Memory B cell (primary cell): ENCODE measurements at places on chromosomes 7 and 10.

GRCh38 chr7:32163141-32163806 lies 93.1 kb upstream of the PDE1C start:
- H3K4me1 ChIP-seq, result no peaks in the 10 kb centered on the region
- no peak overlapping the region for H3K27ac ChIP-seq
- H3K4me3 ChIP-seq, result no peak overlapping the region
- H3K36me3 ChIP-seq, result no peaks in the 10 kb centered on the region

DNA sequence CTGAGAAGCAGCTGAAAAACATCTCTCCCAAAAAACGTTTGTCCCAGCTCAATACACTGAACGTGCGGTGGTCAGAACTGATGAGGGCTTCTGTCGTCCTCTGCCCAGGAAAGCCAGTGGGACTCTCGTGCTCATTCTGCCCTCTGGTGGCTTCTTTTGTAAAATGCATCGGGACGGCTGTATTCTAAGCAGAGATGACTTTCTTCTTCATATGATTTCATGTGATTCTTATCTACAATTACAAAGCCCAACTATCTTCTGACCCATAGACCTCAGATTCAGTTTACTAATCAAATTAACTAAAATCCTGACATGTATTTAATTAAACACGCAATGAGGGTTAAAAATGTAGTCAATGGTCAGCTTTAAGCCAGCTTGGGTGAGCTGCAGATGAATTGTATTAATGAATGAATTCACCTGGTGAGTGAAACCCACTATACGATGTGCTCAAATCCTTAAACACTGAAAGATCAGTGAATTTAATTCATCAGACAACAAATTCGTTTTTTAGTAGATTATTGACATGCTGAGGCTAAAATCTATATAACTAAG lies 117.6 kb upstream of the FAM204A start:
- DNase-seq, result peak; percentile 25
- no peak overlapping the region for H3K27ac ChIP-seq
- H3K36me3 ChIP-seq, result no peaks in the 10 kb centered on the region
- H3K4me1 ChIP-seq, result peaks cover 4% of the 10 kb centered on the region
- peaks cover 18% of the 10 kb centered on the region for H3K27me3 ChIP-seq

- no peaks in the 10 kb centered on the region for H3K4me1 ChIP-seq
- H3K27me3 ChIP-seq, result peaks cover 7% of the 10 kb centered on the region
- no peak overlapping the region for H3K27ac ChIP-seq
These were observed 114.5 kb upstream of the CAV2 start for GRCh38 chr7:116384936-116385635.

DNA sequence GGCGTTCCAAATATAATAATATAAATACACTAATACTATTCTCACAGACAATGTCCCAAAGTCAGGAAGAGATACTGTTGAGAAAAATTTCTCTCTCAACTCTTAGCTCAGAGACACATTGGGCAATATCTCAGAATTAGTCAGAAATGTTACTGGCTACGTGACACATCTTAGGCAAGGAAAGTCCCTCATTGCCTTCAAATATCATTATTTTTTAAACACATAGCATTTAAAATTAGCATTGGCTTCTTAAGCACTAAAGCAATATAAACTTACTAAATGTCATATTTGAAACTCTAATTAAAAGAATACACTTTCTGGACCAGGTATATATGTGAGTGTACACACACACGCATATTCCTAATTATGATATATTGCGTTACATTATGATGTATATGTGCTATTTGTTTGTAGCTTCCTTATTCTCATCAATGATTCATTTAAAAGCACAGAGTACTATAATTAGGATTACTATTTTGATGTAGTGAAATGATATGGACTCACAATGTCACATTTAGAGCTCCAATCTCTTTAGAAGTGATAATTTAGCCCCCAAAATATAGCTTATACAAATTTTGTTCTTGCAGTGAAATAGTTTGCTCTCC lies 255.8 kb downstream of the TWIST1 start:
- H3K27me3 ChIP-seq, result no peaks in the 10 kb centered on the region
- H3K4me1 ChIP-seq, result no peaks in the 10 kb centered on the region
- DNase-seq, result no peak
- H3K27ac ChIP-seq, result no peak overlapping the region

DNA sequence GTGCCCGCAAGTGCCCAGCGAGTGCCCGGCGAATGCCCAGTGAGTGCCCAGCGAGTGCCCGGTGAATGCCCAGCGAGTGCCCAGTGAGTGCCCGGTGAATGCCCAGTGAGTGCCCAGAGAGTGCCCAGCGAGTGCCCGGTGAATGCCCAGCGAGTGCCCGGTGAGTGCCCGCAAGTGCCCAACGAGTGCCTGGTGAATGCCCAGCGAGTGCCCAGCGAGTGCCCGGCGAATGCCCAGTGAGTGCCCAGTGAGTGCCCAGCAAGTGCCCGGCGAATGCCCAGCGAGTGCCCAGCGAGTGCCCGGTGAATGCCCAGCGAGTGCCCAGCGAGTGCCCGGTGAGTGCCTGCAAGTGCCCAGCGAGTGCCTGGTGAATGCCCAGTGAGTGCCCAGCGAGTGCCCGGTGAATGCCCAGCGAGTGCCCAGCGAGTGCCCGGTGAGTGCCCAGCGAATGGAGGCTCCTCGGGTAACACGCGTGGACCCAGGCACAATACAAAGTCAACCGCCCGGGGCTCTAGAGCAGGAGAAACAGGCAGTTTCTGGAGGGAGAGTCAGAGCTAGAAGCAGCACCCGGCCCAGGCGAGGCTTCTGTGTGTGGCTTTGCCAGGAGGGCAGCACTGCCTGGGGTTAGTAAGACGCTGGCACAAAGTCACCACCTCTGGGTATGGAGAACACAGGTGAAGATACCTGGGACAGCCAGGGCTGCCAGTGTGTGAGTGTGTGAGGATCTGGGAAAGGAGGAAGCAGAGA lies 38.2 kb upstream of the CFAP46 start:
- no peak overlapping the region for H3K4me3 ChIP-seq
- H3K4me1 ChIP-seq, result no peaks in the 10 kb centered on the region
- H3K27me3 ChIP-seq, result peaks cover 10% of the 10 kb centered on the region
- no peaks in the 10 kb centered on the region for H3K36me3 ChIP-seq
- DNase-seq, result no peak

DNA sequence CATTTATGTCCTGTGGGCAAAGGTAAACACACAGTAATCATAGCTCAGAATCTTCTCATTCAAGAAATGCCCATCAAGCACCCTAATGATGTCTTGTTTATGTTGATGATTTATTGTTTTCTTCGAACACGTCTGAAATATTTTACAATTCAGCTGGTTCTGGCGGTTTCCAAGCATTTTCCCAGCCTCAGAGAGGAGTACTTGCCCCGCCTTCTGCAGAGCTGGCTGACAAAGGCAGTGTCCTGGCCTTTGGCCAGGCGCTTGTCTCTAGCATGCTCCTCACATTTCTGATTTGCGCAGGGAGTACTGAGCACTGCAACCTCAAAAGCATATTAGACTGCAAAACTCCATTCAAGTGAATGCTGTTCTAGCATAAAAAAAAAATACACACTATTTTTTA lies 314.2 kb upstream of the GNAI1 start:
- H3K4me1 ChIP-seq, result no peaks in the 10 kb centered on the region
- H3K27ac ChIP-seq, result no peak overlapping the region
- DNase-seq, result no peak
- H3K27me3 ChIP-seq, result no peaks in the 10 kb centered on the region

- no peak for DNase-seq
- no peaks in the 10 kb centered on the region for H3K36me3 ChIP-seq
- no peaks in the 10 kb centered on the region for H3K4me1 ChIP-seq
- H3K27me3 ChIP-seq, result no peaks in the 10 kb centered on the region
These were observed 165.6 kb downstream of the HGF start for GRCh38 chr7:81604075-81604807.

DNA sequence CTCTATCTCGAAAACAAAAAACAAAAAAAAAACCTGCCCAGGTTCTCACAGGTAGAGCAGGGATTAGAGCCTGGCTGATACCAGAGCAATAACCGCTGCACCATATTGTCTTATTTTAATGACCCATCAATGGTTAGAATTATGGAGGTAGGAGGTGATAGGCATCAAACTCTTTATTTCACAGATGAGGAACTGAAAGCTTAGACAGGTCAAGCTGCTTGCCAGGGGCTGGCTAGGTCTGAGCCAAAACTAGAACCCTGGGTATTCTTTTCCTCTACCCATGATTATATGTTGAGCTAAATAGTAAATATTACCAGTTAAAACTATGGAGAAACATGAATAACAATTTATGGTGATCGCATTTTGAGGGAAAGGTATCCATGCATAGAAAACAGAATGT lies 2.0 kb upstream of the PPP1R3C start:
- H3K4me3 ChIP-seq, result no peak overlapping the region
- H3K27ac ChIP-seq, result no peak overlapping the region
- DNase-seq, result no peak
- H3K27me3 ChIP-seq, result peaks cover 10% of the 10 kb centered on the region

GRCh38 chr7:155893176-155893575 lies 80.9 kb upstream of the SHH start:
- peaks cover 9% of the 10 kb centered on the region for H3K27me3 ChIP-seq
- DNase-seq, result no peak
- H3K27ac ChIP-seq, result no peak overlapping the region
- H3K4me3 ChIP-seq, result no peak overlapping the region
- H3K36me3 ChIP-seq, result no peaks in the 10 kb centered on the region

GRCh38 chr7:8092140-8092539 lies 123.5 kb downstream of the GLCCI1 start:
- DNase-seq, result no peak
- H3K4me1 ChIP-seq, result peaks cover 5% of the 10 kb centered on the region
- peaks cover 20% of the 10 kb centered on the region for H3K36me3 ChIP-seq
- H3K27ac ChIP-seq, result no peak overlapping the region
- H3K27me3 ChIP-seq, result no peaks in the 10 kb centered on the region

DNA sequence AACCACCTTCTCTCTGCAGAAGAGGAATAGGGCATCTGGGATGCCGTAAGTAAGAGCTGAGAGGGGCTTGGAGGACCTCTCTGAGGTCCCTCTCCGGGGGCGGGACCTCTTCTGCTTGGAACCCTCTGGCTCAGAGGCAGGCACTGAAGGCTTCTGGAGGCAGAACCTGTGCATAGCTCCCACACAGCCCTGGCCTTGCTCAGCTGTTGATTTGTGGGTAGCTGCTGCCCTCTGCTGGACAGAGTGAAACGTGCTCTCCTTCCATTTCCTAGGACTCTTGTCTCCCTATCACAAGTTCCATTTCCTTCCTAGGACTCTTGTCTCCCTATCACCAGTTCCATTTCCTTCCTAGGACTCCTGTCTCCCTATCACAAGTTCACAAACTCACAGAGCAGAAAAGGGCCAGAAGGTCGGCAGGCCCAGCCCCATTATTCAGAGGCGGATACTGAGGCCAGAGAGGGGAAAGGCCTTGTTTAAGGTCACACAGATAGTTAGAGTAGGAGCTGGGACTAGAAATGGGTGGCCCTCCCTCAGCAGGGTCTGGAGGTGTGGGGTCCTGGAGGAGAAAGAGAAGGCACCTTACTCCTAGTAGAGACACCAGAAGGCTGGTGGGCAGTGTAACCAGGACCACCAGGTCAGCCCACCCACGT lies 30.3 kb upstream of the GARS1 start:
- H3K4me1 ChIP-seq, result peaks cover 4% of the 10 kb centered on the region
- H3K36me3 ChIP-seq, result peaks cover 20% of the 10 kb centered on the region
- no peaks in the 10 kb centered on the region for H3K27me3 ChIP-seq
- peak; percentile 76 for DNase-seq
- H3K27ac ChIP-seq, result no peak overlapping the region

DNA sequence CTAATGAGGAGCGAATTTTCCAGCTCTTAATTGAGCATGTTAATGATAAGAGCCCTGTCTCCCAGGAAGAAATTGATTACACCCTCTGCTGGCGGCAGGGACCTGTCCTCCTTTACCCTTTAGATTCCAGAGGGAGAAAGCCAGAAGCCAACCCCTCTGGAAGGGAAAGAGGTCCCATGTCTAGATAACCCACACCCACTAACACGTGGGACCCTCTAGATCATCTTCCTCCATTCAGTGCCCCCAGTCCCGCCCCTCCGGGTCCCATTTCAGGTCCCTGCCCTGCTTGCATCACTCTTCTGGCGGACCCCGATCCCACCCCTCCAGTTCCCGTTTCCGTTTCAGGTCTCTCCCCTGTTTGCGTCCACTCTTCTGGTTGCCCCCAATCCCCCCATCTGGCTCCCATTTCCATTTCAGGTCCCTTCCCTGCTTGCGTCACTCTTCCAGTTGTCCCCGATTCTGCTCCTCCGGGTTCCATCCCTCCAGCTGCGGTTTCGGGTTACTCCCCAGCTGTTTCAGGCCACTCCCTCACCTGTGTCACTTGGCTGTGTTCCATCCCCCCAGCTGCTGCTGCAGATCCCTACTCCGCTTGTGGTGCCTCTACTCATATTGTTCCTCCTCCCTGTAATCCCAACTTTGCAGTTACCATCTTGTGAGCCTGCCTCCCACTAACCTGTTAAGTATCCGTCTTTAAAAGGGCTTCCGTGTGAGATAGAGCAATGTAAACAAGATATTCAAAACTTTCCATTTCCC lies 202.4 kb downstream of the SH2D4B start:
- no peaks in the 10 kb centered on the region for H3K36me3 ChIP-seq
- no peak overlapping the region for H3K4me3 ChIP-seq
- no peaks in the 10 kb centered on the region for H3K4me1 ChIP-seq
- no peak for DNase-seq

- no peaks in the 10 kb centered on the region for H3K4me1 ChIP-seq
- H3K27me3 ChIP-seq, result peaks cover 6% of the 10 kb centered on the region
- no peak overlapping the region for H3K27ac ChIP-seq
- no peak overlapping the region for H3K4me3 ChIP-seq
These were observed 68.2 kb downstream of the LRMDA start for GRCh38 chr10:75499556-75500160.

- H3K4me3 ChIP-seq, result no peak overlapping the region
- DNase-seq, result no peak
- H3K27ac ChIP-seq, result no peak overlapping the region
- H3K27me3 ChIP-seq, result no peaks in the 10 kb centered on the region
- H3K36me3 ChIP-seq, result peaks cover 12% of the 10 kb centered on the region
These were observed 7.6 kb upstream of the ACBD5 start for GRCh38 chr10:27248215-27248614.

DNA sequence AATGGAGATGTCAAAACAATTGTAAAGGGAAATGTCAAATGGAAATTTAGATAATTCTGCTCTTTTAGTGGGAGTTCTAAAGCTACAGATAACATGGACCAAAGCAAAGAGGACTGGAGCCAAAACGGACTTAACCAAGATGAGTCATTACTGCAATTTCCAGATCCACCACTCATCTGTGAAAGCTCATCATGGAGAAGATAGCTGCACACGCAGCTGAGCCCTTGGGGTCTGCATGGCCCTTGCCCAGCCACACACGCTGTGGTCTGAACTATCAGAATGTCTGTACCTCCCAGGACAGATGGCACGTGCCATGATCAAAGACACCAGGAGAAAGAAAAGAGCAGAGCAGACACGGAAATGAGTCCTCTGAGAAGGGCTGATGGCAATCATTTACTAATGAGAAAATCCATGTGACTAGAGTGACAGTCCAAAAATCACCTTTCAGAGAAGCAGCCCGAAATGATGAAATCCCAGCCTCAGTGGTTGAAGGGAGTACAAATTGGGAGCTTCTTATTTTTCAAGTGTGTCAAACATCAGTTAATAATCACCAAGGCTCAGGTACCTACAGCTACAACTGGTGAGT lies 177.9 kb upstream of the MGMT start:
- no peaks in the 10 kb centered on the region for H3K4me1 ChIP-seq
- H3K4me3 ChIP-seq, result no peak overlapping the region
- no peak for DNase-seq

- peaks cover 7% of the 10 kb centered on the region for H3K4me1 ChIP-seq
- peak; percentile 68 for DNase-seq
- H3K27ac ChIP-seq, result peak overlapping the region; percentile 95
- H3K27me3 ChIP-seq, result no peaks in the 10 kb centered on the region
These were observed 798 bp downstream of the PPIF start for GRCh38 chr10:79347894-79348639.
